HCT116 (cell line): ENCODE measurements at places on chromosomes 12 and 14. TPM values are rescaled to one million over a fixed set of nuclear protein-coding genes. Genes with fewer than 3 reads are reported as not detected.

DNA sequence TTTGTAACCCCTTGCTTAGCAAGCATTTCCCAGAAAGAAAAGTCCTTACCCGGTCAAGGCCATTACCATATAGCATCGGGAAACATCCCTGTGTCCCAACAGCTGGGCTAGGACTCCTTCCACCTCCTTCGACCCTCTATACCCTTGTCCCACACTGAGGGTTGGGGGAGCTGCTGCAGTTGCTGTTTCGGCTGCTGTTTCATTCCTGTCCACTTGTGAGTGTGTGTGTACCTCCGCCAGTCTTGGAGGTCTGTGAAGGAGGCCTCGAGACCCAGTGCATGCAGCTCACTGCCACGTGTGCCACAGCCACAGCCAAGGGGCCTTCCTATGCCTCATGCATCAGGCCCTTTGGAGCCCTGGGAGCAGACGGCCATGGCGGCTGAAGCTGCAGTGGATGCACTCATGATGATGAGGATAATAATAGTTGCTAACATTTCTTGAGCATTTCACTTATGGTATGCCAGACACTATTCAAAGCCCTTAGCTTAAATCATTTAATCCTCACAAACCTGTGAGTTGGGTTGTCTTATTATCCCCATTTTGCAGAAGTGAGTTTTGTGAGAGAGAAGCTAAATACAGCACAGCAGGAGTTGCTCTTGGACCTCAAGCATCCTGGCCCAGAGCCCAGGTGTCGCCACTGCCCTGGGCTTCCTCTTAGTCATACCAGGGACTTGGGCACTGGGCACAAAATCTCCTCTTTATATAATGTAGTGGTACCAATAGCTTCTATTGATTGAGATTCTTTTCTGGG, 156.5 kb downstream of the PRKCH start:
- H3K36me3 ChIP-seq: no peaks in the 10 kb centered on the region
- H3K4me3 ChIP-seq: no peak overlapping the region
- peak; percentile 40 for DNase-seq
- H3K27me3 ChIP-seq: no peaks in the 10 kb centered on the region
- H3K27ac ChIP-seq: no peak overlapping the region; the same call in 1 of the 2 replicates

DNA sequence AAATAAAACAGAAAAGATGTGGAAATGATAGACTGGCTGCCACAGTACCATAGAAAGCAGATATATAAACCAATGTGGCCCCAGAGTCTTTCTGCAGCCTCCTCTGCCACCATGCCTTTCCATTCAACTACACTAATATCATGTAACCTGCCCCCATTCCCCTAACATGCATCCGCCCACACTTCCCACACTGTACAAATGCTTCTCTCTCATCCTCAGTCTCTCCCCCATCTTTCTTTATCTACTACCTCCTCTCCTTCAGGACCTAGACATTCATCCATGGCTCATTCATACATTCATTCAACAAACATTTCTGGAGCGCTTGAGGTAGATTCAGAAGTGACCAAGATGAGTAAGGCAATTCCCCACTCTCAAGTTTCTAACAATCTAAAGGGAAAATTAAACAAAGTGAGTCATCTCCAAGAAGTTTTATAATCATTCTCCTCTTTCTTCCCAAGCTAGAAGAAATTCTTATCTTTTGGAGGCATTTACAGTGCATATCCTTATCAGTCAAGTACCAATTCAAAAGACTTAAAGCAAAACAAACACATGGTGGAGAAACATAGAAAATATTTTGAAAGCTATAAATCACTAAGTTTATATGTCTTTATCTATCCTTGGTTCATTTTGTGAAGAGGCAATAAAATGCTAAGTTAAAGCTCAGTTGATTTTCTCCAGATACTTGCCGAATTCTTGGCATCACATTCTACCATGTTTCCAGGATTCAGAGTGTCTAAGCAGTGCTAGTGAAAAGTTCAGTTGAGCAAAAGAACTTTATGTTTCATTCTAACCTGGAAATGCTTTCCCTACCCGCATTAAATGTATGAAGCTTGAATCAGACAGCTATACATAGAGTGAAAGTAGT, 70.5 kb upstream of the FRMD6 start:
- H3K36me3 ChIP-seq: no peaks in the 10 kb centered on the region
- no peak for DNase-seq
- H3K27ac ChIP-seq: no peak overlapping the region
- no peak overlapping the region for H3K4me3 ChIP-seq

- no peak overlapping the region for H3K4me3 ChIP-seq
- no peaks in the 10 kb centered on the region for H3K27me3 ChIP-seq
- H3K36me3 ChIP-seq: no peaks in the 10 kb centered on the region
- H3K4me1 ChIP-seq: peaks cover 28% of the 10 kb centered on the region
- DNase-seq: no peak
These were observed 34.7 kb downstream of the RTL1 start for GRCh38 chr14:100868621-100869370.

- no peak for DNase-seq
- no peaks in the 10 kb centered on the region for H3K4me1 ChIP-seq
- H3K27me3 ChIP-seq: no peaks in the 10 kb centered on the region
- H3K36me3 ChIP-seq: no peaks in the 10 kb centered on the region
- H3K27ac ChIP-seq: no peak overlapping the region
These were observed 196.9 kb downstream of the GRIN2B start for GRCh38 chr12:13784504-13784903.

- H3K27me3 ChIP-seq: no peaks in the 10 kb centered on the region
- H3K4me3 ChIP-seq: no peak overlapping the region
- no peaks in the 10 kb centered on the region for H3K36me3 ChIP-seq
- DNase-seq: no peak
- no peaks in the 10 kb centered on the region for H3K4me1 ChIP-seq
These were observed 249.5 kb upstream of the CLEC14A start for GRCh38 chr14:38505221-38505972.

DNA sequence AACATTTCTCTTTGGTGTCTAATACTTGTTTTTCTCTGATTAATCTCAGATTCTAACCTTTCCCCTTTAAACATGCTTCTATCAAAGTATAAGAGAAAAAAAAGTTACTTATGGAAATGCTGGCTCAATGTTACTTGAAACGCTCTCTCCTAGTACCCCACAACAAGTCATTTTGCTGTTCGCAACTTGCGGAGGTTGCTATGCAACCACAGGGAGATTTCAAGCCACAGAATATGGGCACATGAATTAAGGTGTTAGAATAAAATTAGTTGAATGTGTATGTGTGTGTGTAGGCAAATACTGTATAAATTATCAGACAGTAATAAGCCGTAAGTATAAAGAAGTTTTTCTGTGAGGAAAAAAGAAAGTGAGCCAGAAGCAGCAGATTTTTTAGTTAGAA, 80.6 kb downstream of the CCDC59 start:
- H3K27me3 ChIP-seq: no peaks in the 10 kb centered on the region
- no peaks in the 10 kb centered on the region for H3K4me1 ChIP-seq
- no peak overlapping the region for H3K27ac ChIP-seq
- no peaks in the 10 kb centered on the region for H3K36me3 ChIP-seq

DNA sequence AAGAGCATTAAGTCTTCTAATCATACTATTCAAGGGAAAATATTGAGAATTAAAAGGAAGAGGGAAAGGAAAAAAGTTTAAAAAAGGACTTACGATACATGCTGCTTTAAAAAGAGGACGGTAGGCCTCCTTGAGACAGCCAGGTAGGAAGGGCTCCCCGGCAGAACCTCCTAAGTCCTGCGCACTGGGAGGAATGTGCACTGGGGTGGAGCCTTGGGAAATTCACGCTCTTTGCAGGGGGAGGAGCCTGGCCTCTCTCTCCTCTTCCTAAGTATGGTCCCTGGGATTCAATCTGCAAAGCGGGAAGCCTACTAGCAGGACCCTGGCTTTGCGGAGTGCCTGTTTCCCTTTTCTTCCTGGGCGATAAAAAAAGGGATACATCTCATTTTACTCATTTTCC, 553.0 kb downstream of the RPS29 start:
- H3K4me1 ChIP-seq: no peaks in the 10 kb centered on the region
- no peaks in the 10 kb centered on the region for H3K27me3 ChIP-seq
- no peak overlapping the region for H3K27ac ChIP-seq

DNA sequence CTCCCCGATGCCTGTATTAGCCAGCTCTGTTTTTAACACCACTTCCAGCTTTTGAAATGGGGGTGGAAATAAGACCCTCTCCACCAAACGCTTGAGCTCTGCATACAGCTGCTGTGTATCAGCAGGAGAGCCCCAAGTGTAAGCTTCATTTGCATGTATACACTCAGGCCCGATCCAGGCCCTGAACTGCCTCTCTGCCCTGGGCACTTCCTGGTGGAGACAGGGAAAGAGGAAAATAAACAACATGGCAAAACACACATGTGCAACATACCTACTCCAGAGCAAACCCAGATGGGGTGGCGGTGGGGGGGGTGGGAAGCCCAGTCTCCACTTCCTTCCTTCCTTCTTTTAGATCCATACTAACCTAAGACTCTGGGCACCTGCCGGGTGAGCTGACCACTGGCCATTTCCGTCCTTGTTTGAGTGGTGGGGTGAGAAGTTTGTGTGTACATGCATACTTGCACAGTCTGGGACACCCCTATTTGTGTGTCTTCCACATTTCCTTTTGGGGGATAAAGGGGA, 55.3 kb downstream of the RBM19 start:
- no peak for DNase-seq
- no peak overlapping the region for H3K27ac ChIP-seq
- H3K27me3 ChIP-seq: no peaks in the 10 kb centered on the region

GRCh38 chr14:103198131-103199105, 75.2 kb downstream of the TNFAIP2 start:
- no peak overlapping the region for H3K27ac ChIP-seq
- no peaks in the 10 kb centered on the region for H3K36me3 ChIP-seq
- H3K4me1 ChIP-seq: no peaks in the 10 kb centered on the region
- DNase-seq: no peak
- no peak overlapping the region for H3K4me3 ChIP-seq
- H3K27me3 ChIP-seq: no peaks in the 10 kb centered on the region

DNA sequence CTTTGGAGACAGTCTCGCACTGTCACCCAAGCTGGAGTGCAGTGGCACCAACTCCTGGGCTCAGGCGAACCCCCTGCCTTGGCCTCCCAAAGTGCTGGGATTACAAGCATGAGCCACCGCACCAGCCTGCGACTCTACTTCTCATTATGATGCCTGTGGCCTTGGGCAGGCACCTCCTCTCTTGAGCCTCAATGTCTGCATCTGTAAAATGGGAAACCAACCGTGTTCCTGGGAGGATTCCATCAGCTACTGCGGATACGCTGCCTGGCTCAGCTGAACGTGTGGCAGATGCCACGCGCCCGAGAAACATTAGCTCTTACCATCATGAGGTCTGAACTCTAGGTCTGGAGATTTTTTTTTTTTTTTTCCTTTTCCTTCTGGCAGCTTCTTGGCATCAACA, 5.8 kb downstream of the TESC start:
- no peak for DNase-seq
- H3K27ac ChIP-seq: no peak overlapping the region

DNA sequence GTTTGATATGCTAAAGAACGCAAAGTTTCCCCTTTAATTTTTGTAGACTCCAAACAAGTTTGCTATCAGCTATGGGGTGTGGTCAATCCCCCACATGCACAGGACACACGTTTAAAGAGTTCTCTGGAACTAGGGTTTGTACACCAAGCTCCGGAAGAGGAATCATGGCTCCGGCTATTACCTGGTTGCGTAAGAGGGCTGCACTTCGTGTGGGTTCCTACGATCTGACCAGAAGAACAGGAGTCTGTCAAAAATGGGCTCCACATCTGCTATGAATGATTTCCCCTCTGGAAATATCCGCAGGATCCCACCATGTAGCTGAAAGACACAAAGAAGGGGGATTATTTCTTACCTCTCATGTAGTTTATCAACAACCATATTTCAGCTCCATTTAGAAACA, 22.0 kb downstream of the EGLN3 start:
- H3K27me3 ChIP-seq: no peaks in the 10 kb centered on the region
- no peak overlapping the region for H3K27ac ChIP-seq
- no peaks in the 10 kb centered on the region for H3K4me1 ChIP-seq
- H3K4me3 ChIP-seq: no peak overlapping the region
- H3K36me3 ChIP-seq: 0 out of 2 replicates have a peak, but pooled peaks cover 4% of the 10 kb centered on the region

DNA sequence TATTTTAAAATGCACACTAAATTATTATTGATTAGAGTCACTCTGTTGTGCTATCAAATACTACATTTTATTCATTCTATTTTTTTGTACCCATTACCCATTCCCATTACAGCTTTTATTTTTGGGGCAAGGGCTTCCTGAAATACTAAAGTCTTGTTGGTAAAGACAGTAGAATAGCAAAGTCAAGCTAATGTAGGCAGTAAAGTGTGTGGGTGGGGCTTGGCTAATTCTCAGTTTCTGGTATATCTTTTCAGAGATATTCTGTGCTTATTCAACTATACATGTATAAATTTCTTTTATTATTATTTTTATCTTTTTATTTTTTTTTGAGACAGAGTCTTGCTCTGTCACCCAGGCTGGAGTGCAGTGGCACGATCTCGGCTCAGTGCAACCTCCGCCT, 22.3 kb upstream of the PHC1 start:
- H3K4me3 ChIP-seq: no peak overlapping the region
- H3K36me3 ChIP-seq: no peaks in the 10 kb centered on the region
- DNase-seq: no peak
- H3K27ac ChIP-seq: no peak overlapping the region

DNA sequence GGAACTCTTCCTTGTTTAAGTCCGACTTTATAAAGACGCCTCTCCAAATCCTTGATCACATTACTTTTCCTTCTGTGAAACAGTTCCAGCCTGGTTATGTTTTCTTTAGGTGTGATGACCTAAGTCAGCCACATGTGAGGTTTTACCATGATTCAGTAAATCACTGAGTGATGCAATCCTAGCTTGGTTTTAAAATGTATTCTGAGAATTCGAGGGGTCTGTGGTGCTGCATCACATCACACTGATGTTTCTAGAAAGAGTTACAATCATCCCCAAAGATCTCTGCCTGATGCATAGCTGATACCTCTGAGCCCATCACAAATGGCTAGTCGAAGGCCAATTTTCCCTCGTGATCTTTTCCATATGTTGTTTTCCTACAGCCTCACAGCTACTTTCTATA, 152.7 kb downstream of the ANO2 start:
- H3K36me3 ChIP-seq: no peaks in the 10 kb centered on the region
- no peaks in the 10 kb centered on the region for H3K27me3 ChIP-seq
- no peak overlapping the region for H3K4me3 ChIP-seq
- H3K4me1 ChIP-seq: no peaks in the 10 kb centered on the region
- no peak overlapping the region for H3K27ac ChIP-seq
- no peak for DNase-seq

DNA sequence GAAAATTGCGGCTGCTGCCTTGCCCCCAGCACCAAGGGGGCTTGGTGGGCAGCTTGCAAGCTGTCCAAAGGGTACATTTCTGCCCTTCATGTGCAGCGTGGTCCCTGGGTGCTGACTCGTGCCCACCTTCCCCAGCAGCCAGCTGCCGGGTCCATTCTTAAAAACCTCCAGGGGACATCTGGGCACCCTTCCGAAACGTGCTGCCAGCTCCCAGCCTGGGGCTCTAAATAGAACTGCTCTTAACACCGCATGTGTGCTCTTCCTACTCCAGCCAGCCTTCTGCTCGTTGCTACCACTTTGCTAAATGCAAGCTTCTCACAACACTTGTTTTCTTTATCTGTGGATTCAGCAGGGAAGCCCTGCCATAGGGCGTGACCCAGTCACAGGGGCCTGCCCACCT, 66.0 kb downstream of the RIMBP2 start:
- H3K36me3 ChIP-seq: no peaks in the 10 kb centered on the region
- H3K27ac ChIP-seq: no peak overlapping the region
- DNase-seq: no peak
- H3K27me3 ChIP-seq: no peaks in the 10 kb centered on the region
- no peak overlapping the region for H3K4me3 ChIP-seq

- H3K36me3 ChIP-seq: peaks cover 10% of the 10 kb centered on the region
- H3K27ac ChIP-seq: no peak overlapping the region
- no peaks in the 10 kb centered on the region for H3K4me1 ChIP-seq
- no peak for DNase-seq
- H3K4me3 ChIP-seq: no peak overlapping the region
These were observed 9.7 kb downstream of the SPTSSA start for GRCh38 chr14:34452258-34452822.

CACNA2D4 gene
- total RNA-seq: 1.7 TPM

SIX1 gene
- 2.5 TPM for total RNA-seq

DIO3 gene
- total RNA-seq: 0.34 TPM

ABHD4 gene
- total RNA-seq: 9.4 TPM
